H4 (cell line): ENCODE measurements at places on chromosomes 5 and 9. TPM values are rescaled to one million over a fixed set of nuclear protein-coding genes. Genes with fewer than 3 reads are reported as not detected.

DNA sequence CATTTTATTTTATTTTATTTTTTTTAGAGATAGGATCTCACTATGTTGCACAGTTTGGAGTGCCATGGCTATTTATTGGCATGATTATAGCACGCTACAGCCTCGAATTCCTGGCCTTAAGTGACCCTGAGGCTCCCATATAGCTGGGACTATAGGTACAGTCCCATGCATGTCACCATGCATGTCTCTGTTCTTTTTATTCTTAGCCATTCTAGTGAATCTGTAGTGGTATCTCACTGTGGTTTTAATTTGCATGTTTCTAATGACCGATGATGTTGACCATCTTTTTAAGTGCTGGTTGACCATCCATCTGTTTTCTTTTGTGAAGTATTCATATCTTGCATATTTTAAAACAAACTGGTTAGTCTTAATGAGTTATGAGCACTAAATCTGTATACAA, 76.1 kb downstream of the SLC44A1 start:
- no peak for DNase-seq

GRCh38 chr5:139670369-139671095, 22.4 kb downstream of the CXXC5 start:
- DNase-seq = no peak

- DNase-seq = no peak
Measured at GRCh38 chr9:78928625-78929405, 631.9 kb downstream of the PSAT1 start.

GRCh38 chr5:159128070-159128541, 28.4 kb upstream of the EBF1 start:
- DNase-seq = no peak

DNA sequence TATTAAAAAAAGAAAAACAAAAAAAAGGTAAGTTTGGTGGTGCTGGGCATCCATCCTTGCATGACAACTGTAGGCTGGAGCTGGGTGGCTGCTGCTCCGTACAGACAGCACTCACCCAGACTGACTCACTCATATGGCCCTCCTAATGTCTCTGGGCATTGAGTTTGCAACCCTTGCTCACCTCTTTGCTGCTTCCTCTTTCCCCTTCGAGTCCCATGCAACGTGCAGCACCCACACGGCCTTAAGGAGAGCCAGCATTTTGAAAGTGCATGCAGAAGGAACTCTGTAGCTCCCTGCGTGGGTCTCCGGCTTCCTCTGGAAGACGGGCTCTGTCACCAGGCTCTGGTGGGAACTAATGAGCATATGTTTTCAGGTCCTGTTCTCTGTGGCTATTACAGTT, 60.5 kb upstream of the ENTREP1 start:
- DNase-seq = no peak

GRCh38 chr5:173916233-173916632, 28.1 kb downstream of the CPEB4 start:
- no peak for DNase-seq

GRCh38 chr9:83477571-83477970, 60.6 kb downstream of the FRMD3 start:
- DNase-seq = no peak

- DNase-seq = no peak
Measured at GRCh38 chr5:31255041-31255440, 61.6 kb downstream of the CDH6 start.

- no peak for DNase-seq
Measured at GRCh38 chr5:61559146-61559545, 227.1 kb downstream of the ZSWIM6 start.

- DNase-seq = peak; percentile 33
Measured at GRCh38 chr9:706606-707459, 134.7 kb upstream of the DMRT1 start.

DNA sequence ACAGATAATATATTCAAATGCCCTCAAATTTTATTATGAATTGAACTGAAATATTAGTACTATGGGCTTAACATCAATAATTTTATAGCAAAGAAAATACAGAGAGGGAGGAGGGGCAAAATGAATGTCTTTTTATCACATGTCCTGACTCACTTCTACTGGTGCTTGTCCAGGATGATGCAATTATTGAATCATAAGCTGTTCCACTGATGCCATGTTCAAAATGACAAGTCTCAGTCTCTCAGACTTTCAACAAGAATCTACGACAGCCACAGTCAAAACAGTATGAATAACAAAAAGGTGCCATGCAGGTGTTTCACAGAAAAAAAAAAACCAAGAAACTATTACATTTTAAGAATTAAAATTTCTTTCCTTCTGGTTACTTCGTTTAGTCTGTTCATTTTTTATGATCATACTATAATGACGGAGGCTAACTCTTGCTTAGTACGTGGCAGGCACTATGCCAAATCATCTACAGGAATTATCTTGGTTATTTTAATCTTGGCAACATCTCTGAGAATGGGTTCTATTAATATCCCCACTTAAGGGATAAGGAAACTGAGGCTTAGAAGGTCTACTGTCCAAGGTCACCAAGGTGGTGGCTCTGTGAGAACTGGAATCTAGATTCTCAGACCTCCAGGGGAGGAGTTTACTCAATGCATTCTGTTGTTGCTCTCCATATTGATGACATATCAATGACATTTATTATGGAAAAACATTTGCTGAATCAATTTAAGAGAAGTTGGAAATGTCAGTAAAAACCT, 61.5 kb downstream of the NR3C1 start:
- peak; percentile 47 for DNase-seq

GRCh38 chr5:134784946-134785620, 26.5 kb downstream of the DDX46 start:
- DNase-seq = no peak

DNA sequence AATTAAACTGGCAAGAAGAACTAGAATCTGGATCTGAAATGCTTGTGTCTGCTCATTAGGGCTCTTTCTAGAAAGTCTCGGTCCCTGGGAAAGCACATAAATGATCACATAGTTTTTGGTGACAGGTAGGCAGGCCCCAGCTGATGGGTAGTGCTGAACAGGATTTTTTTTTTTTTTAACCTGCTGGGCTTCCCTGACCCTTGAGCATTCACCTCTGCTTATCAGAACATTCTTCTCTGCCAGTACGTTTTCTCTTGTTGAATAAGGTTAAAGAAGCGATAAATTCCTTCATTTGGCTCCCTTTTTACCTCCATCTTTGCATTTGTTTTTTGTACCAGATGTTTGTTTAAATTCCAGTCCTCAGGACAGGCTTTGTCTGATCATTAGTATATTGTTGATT, 8.8 kb downstream of the KDM4C start:
- no peak for DNase-seq

DNA sequence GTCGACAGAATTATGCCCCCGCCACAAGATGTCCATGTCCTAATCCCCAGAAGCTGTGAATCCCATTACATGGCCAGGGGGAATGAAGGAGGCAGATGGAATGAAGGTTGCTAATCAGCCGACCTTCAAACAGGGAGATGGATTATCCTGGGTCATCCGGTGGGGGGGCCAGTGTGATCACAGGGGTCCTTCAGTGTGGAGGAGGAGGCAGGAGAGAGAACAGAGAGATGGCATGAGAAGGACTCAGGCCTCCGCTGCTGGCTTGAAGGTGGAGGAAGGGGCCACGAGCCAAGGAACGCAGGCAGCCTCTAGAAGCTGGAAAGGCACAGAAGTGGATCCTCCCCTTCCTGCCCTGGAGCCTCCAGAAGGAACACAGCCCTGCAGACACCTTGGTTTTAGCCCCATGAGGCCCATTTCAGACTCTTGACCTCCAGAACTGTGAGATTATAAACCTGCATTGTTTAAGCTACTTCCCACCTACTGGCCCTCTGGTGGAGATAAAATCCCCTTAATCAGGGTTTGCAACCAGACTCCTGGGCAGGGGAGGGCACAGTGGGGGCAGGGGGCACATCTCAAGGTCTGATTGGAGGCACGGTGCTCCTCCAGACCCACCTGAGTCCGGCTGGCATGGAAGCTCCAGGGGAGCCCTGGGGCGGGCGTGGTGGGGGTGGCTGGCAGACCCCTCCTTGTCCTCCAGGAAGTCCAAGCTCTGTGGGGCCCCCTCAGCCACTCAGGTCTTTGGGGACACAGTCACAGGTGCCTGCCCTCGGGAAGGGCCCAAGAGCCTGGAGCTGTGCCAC, 13.8 kb downstream of the PTGES2 start:
- DNase-seq = no peak

- DNase-seq = no peak
Measured at GRCh38 chr5:150412319-150413175, at the start of gene CD74. Gene CD74, minus strand, starts transcription at chr5:150412910. Its CDS starts 161 bp downstream, at chr5:150412749.

DNA sequence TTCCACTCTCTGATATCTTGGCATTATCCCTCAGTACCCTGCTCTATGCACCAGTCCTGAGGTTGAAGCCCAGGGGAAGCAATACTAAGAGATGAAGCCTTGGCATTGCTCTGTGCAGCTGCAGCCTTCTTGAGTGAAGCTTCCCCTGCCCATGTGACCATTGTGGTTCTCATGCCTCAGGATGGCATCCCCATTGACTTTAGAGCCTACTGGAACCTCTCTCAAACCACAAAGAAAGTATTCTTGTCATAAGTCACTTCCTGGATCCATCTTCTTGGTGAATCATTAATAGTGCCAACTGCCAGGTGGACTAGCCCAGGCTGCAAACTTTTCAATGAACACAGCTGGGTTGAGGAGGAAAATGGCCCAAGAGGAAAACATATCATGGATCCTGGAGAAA, 283.9 kb upstream of the RFX3 start:
- peak; percentile 5 for DNase-seq

GRCh38 chr5:17218353-17219005, 1.0 kb downstream of the BASP1 start:
- DNase-seq = peak; percentile 20

DNA sequence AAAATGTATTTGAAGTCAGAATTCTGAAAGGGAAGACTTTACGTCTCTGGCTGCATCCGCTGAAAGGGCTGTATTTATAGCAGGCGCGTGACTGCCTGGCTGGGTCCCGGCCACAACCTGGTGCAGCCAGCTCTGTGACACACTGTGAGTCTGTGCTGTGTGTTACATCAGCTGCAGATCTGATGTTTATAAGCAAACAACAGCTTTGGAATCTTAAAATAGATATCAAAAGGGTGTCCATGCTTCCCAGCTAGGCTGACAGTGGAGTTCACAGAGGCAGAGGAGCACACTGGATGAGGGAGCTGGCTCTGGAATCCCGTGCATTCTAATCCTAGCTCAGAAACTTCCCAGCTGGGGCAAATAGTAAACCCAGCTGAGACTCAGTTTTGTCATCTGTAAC, 433.4 kb upstream of the BRINP1 start:
- peak; percentile 10 for DNase-seq

- no peak for DNase-seq
Measured at GRCh38 chr5:90170261-90170660, 239.3 kb downstream of the CETN3 start.

DNA sequence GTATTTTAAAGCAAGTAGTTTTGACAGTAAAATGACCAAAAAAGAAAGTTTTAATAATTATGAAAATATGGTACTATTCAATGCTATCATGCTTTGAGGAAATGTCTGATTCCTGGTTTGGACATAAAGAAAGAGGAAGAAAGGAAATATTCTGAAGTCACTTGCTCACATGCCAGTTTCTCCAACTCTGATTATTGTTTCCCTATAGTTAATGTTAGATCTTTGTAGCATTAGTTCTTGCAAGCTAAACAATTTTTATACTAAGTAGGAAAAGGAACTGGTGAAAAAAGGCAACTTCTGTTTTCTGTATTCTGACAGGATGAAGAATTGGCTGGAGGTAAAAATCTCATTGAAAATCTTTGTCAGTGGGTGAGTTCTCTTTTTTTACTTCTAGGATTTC, 119.5 kb downstream of the YTHDC2 start:
- DNase-seq = no peak

DNA sequence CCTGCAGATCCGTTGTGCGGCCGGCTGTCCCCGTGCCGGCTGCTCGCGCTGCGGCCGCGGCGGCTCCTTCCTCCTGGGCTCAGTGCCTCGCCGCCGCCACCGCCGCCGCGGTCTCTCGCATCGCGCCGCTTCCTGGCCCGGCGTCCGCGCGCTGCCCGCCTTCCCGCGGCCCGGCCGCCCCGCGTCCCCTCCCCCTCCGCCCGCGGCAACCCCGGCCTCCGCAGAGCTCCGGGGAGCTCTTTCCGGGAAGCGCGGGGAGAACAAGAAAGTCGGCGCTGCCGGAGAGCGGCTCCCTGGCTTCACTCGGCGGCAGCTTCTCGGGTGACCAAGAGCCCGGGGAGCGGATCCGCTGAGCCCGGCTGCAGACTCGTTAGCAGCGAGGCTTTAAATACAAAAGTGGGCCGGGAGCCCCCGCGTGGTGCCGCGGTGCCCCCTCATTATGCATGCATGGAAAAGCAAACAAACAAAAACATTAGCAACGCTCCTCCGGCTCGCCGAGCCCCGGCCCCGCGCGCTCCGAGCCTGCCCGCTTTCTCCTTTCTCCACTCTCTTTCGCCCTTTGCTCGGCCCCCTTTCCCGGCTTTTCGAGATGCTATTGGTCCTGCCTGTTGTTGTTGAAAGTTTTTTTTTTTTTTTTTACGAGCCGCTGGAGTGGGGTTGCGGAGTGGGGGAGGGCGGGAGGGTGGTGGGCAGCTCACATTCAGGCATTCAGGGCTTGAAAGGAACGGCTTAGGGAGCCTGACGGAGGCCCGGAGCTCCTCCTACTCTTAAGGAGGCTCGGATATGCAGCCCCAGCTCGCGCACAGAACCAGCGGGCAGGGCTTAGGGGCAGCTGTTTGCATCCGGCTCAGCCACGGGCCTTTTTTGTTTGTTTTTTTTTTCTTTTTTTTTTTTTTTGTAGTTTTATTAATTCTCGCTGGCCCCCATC, at the start of gene GAS1:
GAS1 (minus strand) TSS at position 361 of the 928 bp plus-strand sequence. CDS start 727 bp downstream, outside the sequence.
- DNase-seq = peak; percentile 91

Gene OTP
- not detected in 2 replicates for total RNA-seq

Gene IGFBPL1
- 0.58 TPM in 1 of 2 replicates, not detected in the other for total RNA-seq

Gene SCGB3A2
- total RNA-seq = not detected in 2 replicates

Gene TAF11L10
- total RNA-seq = not detected in 2 replicates

Gene ZNF346
- 26.2 and 31.4 TPM in 2 replicates for total RNA-seq

Gene LHX3
- not detected in 2 replicates for total RNA-seq

Gene F12
- 5.8 and 7.3 TPM in 2 replicates for total RNA-seq

Gene CYSRT1
- 0.14 and 0.37 TPM in 2 replicates for total RNA-seq

Gene RLN2
- not detected in 2 replicates for total RNA-seq

Gene TMOD1
- 1.3 and 1.8 TPM in 2 replicates for total RNA-seq
